ENCODE measurements at places on chromosomes 5 and 9.

DNA sequence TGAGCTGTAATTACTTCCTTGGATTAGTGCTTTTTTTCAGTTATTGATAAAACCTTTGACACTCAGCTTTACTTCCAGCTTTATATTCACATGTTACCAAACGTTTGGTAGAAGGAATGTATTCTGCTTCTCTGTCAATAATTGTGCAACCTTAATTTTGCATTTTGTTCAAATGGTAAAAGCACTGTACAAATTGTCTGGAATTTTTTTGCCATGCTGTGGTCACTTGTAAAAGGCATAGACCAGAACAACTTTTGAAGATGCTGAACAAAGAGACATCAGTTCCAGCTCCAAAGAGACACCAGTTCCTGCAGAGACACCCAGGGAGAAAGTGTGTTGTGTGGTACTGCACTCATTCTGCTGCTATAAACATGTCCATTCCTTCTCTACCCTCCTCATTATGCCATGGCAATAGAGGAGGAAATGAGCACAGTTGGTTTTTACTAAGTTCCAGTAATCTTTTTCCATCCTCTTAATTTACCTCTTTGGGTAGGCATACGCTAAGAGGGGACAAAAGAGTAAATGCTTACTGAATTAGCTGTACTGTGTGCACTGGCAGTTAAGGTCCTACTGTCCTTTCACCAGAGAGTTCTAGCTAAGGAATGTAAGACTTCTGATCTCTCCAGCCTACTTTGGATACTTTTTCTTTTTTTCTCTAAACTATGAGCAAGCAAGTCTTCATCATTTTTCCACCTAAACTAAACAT, 387.4 kb downstream of the FGF10 start:
- DNase-seq = no peak

- DNase-seq = no peak
Measured at GRCh38 chr5:116502616-116503015, 72.0 kb downstream of the SEMA6A start.

- DNase-seq = no peak
Measured at GRCh38 chr5:50647726-50648125, 18.7 kb upstream of the PARP8 start.

- DNase-seq = no peak
Measured at GRCh38 chr5:123066016-123066415, 23.0 kb upstream of the PRDM6 start.

DNA sequence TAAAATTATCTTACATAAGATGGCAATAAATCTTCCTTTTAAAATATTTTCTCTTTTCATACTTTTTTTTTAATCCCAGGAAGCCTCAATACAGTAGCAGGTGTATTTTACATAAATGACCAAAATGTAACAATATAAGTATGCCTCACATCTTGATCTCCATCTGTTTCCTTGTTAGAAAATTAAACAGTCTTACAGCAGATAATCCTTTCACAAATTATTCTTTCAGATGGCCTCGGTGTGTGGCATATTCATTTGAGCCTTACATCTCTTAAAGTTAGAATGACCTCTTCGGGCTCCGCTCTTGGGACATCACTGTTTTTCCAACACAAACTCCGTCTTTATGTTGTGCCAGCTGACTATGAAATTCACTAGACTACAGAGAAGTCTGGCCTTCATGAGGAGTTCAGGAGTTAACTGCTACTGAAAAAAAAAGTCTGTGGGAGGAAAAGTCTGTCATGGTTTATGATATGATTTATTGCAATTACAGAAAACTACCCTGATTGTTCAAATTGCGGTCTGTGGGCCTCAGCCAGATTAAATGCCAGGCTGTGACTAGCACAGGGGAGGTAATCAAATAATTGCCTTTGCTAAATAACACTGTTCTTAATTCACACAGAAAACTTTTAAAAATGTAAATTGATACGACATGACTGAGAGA, 292.9 kb upstream of the PUM3 start:
- no peak for DNase-seq

- DNase-seq = no peak
Measured at GRCh38 chr9:132703336-132703735, 33.1 kb downstream of the GTF3C4 start.

DNA sequence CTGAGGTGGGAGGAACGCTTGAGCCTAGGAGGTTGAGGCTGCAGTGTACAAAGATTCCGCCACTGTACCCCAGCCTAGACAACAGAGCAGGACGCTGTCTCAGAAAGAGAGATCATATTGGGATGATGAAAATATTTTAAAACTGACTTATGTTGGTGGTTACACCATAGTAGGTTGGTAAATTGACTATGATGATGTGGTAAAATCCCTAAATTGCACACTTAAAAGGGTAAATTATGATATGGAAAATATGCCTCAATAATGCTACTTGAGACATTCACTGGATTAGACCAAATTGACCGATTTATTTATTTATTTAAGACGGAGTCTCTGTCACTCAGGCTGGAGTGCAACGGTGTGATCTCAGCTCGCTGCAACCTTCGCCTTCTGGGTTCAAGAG, 21.9 kb upstream of the TOR1B start:
- DNase-seq = no peak

DNA sequence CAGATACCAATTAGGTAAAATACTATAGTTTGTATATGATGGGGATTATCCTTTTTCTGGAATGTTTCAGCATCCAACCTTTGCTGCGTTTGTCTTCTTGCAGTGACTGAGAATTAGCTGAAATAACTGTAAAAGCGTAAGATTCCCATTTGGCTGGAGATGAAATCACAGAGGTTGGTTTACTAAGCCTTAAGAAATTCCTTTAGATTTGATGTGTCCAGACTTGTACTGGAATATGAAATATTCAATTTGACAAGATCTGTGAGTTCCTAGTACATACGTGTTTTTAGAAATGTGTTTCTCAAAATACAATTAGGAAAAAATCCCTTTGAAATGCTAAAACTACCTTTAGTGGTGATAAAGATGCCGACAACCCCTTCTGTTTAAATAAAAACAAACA, 286.0 kb upstream of the DMRT1 start:
- no peak for DNase-seq

DNA sequence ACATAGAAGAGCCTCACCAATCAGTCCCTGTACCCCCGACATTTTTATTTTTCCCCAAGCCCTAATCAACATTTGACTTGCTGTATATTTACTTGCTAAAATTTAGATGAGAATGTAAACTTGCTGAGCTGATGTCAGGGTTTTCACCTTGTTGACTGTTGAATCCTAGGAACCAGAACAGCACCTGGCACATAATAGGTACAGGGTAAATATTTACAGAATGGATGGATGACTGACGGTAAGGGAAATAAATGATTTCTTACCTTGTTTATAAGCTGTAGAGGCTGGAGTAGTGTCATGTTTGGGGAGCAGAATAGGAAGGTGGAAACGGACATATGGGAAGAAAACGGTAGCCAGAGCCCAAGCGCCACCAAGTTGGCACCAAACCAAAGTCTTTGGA, 107.0 kb upstream of the NUDT12 start:
- DNase-seq = no peak

DNA sequence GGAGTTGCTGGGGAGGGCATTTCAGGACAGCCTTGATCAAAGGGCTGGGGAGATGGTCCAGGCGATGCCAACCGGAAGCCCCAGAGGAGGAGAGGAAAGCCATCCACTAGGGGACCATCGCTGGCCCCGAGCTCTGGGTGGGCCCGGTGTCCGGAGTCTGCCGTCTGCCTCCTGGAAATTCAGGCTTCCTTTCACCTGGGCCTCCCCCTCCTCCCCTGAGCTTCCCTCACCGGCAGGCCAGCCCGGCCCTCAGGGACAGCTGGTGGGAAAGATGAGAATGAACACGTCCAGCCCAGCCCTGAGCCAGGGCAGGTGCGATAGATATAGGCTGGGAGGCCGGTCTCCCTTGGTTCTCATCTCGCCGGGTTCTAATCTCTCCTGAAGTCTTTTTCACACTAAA, 17.2 kb downstream of the IRX4 start:
- DNase-seq = no peak

DNA sequence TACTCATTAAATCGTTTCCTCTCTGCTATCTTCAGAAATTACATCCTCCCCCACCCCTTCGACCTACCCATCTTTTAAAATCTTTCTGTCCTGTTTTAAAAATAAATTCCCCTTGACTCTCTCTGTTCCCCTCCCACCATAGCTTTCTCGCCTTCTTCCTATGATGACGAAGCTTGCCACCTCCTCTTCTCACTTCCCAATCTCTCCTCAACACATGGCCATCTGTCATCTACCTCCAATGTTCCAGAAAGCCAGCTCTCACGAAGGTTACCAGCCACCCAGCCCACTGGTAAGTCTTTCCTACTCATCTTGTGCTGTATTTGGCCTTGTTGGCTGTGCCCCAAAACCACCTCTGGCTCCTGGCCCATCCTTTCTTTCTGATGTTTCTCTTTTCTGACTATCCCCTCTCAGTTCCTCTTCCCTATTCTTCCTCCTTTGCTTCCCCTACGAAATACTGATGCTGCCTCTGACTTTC, 346.3 kb downstream of the ENC1 start:
- no peak for DNase-seq

DNA sequence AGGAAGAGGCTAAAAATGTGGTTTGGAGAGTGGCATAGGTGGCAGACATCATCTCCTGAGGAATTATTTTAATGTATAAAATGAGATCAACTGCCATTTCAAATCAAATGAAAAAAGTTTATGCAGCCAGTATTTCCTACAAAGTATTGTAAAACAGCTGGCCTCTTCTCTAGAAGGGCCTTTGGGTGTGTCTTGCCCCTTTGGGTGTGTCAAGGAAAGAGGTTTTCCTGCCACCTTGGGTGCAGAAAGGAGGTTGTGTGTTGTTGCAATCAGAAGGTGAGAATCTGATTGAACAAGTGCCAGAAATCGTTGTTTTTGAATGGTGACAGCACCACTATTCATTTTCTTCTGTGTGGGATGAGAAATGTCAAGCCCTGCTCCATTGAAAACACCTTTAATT, 127.4 kb downstream of the RMI1 start:
- DNase-seq = no peak

GRCh38 chr9:125549039-125549438, 158.0 kb downstream of the MAPKAP1 start:
- no peak for DNase-seq

DNA sequence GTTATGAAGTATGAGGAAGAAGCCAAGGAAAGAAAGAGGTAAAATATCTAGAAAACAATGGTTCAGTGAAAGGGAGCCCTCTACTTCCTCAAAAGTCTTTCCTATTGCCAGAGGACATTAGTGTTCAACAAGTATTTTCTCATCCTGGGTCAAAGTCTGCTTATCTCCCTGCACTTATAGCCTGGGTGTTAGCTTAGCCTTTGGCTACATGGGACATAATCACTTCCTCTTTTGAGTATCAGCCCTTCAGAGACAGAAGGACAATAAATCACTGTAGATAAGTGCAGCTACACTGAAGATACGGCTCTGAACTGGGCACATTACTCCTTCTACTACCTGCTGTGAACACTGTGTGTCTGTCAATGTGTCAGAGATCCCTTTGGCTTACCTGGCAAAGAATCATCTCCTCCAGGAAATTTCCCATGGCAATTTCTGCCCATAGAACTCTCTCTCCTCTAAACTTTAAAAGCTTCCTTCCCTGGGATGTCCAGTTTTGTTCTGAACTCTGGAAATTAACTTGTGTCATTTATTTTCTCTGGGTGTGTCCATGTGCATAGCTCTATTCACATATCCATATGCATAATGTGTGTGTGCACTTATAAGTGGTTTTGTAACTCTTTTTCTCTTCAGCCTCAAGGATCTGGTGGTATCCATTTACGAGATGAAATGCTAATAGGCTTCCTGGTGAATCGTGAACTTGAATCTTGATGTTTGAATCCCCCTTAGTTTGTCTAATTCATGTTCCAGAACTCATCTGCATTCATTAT, 30.0 kb upstream of the RECK start:
- DNase-seq = no peak

Data from activated naive CD4-positive, alpha-beta T cell treated with anti-CD3 and anti-CD28 coated beads, Interleukin-2, amount 10 ng/mL, durations not matched to agents 7 days and 5 days (primary cell).